ENCODE measurements at places on chromosomes 5 and 9.

DNA sequence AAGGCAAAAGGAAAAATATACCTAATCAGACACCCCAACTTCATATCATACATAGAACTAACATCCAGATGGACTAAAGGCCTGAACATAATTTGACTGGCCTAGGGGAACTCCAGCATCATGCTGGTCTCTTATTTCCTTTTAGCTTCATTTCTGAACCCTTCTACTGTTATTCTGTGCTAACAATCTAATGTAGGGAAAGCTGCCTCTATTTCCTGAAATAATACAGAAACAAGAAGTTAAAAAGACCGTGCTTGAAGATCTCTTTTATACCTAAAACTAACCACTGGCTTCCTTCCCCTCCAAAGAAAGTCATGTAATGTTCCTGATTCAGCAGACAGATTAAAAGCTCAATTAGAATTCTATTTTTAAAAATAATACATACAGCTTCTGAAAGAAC lies 36.7 kb downstream of the LPAR1 start:
- no peak overlapping the region for H3K4me3 ChIP-seq
- H3K27me3 ChIP-seq, result no peaks in the 10 kb centered on the region
- DNase-seq, result no peak
- no peaks in the 10 kb centered on the region for H3K4me1 ChIP-seq
- H3K36me3 ChIP-seq, result no peaks in the 10 kb centered on the region
- no peak overlapping the region for H3K27ac ChIP-seq

DNA sequence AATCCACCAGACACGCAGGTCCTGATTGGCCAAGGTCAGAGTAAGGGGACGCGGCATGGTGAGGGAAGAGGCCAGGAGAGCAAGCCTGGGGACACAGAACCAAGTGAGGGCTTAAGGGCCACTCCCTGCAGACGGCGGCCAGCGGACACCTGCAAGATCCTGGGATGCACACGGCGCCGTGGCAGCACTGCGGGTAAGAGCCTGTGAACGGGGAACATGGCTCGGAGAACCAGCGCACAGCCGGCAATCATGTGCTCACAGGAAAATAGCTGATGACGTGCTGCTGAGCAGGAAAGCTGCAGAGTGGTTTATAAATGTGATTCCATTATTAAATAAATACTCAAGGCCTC lies 27.0 kb upstream of the NSMF start:
- no peaks in the 10 kb centered on the region for H3K27me3 ChIP-seq
- peaks cover 10% of the 10 kb centered on the region for H3K36me3 ChIP-seq
- no peak for DNase-seq
- H3K4me3 ChIP-seq, result no peak overlapping the region
- H3K4me1 ChIP-seq, result no peaks in the 10 kb centered on the region
- H3K27ac ChIP-seq, result no peak overlapping the region

DNA sequence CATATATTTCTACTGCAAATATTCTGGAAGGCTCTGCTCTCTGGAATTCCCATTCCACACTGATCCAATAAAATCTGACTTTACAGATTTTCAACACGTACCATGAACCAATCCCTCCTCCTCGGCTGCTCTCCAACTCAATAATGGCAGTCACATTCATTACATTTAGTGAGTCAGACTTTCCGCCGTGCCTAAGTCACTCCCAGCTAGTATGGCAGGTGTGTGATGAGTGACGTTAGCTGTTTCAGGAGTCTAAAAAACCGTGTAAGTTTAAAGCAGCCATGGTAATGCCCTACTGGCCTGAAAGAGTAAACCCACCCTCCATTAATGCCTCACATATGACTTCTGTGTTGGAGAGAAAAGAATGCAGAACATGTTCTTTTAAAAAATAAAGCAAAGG lies 3.3 kb downstream of the FBN2 start:
- H3K4me3 ChIP-seq, result no peak overlapping the region
- H3K27me3 ChIP-seq, result peaks cover 52% of the 10 kb centered on the region
- peaks cover 26% of the 10 kb centered on the region for H3K4me1 ChIP-seq

GRCh38 chr9:20238921-20239320 lies 383.4 kb downstream of the MLLT3 start:
- H3K4me3 ChIP-seq, result no peak overlapping the region
- H3K27me3 ChIP-seq, result no peaks in the 10 kb centered on the region
- DNase-seq, result no peak
- H3K27ac ChIP-seq, result no peak overlapping the region

DNA sequence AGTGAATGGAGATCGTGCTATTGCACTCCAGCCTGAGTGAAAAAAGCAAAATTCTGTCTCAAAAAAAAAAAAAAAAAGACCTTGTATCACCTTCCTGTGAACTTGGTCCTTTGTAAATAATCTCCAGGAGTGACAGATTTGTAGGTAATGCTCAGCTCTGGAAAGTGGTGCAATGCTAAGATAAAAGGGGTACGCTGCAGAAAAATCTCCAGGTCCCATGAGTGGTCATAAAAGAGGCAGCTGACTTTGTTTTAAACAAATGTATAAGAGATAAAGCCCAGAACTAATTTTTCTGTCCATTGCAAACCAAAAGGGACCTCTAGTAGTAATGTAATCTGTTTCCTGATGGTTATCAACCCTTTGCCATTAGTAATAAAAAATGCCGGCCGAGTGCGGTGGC lies 33.7 kb downstream of the RNF44 start:
- peaks cover 100% of the 10 kb centered on the region for H3K36me3 ChIP-seq
- H3K4me1 ChIP-seq, result no peaks in the 10 kb centered on the region
- H3K4me3 ChIP-seq, result no peak overlapping the region
- H3K27ac ChIP-seq, result no peak overlapping the region
- no peak for DNase-seq
- no peaks in the 10 kb centered on the region for H3K27me3 ChIP-seq

DNA sequence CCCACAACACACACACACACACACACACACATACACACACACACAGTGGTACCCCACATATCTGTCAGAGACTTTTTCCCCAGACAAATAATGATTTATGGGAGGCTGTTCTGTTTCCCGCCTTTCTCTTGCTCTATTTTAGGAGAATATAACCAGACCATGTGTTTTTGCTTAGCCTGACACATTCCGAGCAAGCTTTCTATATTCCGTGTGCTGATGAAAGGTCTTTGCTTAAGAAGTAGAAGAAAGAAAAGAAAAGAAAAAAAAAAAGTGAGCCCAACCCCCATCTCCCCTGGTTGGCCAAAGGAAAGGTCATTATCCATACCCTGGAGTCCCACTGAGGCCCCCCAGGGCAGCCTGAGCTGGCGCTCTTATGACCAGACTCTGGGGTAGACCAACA lies 338.6 kb downstream of the SLIT3 start:
- H3K4me3 ChIP-seq, result no peak overlapping the region
- H3K36me3 ChIP-seq, result no peaks in the 10 kb centered on the region
- peaks cover 6% of the 10 kb centered on the region for H3K4me1 ChIP-seq
- no peak for DNase-seq

DNA sequence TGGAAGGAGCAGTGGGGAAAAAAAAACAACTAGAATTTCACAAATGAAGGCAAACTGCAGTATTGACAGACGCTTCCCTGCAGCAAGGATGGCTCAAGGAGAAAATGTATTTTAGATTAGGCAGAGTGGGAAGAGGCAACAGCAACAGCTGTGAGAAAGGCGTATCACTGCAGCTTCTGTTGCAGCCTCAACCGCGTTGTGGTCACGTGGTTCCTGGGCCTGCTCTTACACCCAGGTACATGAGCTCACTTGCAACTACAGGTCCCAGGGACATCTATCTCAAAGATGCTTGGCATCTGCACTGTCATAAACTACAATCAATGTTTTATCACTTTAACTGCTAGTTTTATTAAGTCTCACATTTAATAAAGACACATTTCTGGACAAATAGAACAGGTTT lies 36.0 kb upstream of the GOLM1 start:
- H3K36me3 ChIP-seq, result no peaks in the 10 kb centered on the region
- DNase-seq, result peak; percentile 44
- H3K27ac ChIP-seq, result no peak overlapping the region
- H3K4me1 ChIP-seq, result no peaks in the 10 kb centered on the region

DNA sequence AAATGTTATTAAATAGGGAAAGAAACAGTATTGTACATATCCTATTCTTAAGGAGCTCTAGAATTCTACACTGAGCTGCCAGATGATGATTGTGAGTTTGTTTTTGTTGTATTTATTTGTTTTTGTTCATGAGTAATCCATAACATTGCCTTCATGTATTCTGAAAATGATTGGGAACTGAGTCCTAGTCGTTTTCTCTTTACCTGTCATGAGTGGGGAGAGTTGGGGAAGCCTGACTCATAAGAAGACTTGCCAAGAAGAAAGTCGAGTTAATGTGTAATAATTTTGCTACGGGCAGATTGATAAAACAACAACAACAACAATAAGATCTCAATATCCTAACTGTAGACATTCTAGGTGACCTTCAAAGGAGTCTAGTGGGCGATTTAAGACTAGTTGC lies 103.8 kb downstream of the ANKRD55 start:
- no peak for DNase-seq
- no peaks in the 10 kb centered on the region for H3K36me3 ChIP-seq
- peaks cover 5% of the 10 kb centered on the region for H3K4me1 ChIP-seq
- H3K4me3 ChIP-seq, result no peak overlapping the region
- H3K27me3 ChIP-seq, result no peaks in the 10 kb centered on the region
- H3K27ac ChIP-seq, result no peak overlapping the region

GRCh38 chr9:113266174-113266573 lies 9.2 kb downstream of the CDC26 start:
- no peaks in the 10 kb centered on the region for H3K27me3 ChIP-seq
- H3K27ac ChIP-seq, result no peak overlapping the region
- peaks cover 24% of the 10 kb centered on the region for H3K36me3 ChIP-seq

DNA sequence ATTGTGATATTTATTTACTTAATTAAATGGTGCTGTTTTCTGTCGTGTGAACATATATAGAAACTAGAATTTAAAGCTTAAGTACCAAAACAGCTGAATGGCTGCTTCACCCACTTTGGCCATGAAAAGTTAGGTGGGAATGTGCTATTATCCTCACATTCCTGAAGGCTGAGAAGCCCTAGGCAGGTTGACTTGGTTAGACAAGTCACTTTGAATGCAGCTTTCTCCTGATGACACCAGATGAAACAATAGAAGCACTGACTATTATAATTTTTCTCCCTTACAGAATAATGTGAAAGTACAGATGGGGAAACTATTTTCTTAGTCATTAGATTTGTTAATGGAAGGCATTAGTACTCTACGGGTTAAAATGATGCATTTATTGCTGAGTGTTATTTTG lies 65.1 kb upstream of the C5orf46 start:
- no peaks in the 10 kb centered on the region for H3K4me1 ChIP-seq
- no peak overlapping the region for H3K4me3 ChIP-seq
- no peak for DNase-seq

DNA sequence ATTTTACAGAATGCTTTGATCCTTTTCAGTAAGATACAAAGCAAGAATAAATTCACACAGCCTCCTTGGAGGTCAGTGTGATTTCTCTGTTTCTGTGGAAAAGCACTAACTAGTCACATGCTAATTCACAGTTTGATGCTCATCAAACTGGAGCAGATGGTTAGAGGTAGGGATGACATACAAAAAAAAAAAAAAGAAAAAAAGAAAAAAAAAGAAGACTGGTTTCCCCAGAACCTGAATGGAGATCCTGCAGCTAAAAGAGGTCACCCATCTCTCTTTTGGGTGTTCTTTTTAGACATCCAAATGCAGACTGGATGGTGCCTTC lies 123.7 kb upstream of the ANKRD55 start:
- no peak overlapping the region for H3K27ac ChIP-seq
- H3K4me1 ChIP-seq, result peaks cover 3% of the 10 kb centered on the region
- H3K36me3 ChIP-seq, result no peaks in the 10 kb centered on the region

DNA sequence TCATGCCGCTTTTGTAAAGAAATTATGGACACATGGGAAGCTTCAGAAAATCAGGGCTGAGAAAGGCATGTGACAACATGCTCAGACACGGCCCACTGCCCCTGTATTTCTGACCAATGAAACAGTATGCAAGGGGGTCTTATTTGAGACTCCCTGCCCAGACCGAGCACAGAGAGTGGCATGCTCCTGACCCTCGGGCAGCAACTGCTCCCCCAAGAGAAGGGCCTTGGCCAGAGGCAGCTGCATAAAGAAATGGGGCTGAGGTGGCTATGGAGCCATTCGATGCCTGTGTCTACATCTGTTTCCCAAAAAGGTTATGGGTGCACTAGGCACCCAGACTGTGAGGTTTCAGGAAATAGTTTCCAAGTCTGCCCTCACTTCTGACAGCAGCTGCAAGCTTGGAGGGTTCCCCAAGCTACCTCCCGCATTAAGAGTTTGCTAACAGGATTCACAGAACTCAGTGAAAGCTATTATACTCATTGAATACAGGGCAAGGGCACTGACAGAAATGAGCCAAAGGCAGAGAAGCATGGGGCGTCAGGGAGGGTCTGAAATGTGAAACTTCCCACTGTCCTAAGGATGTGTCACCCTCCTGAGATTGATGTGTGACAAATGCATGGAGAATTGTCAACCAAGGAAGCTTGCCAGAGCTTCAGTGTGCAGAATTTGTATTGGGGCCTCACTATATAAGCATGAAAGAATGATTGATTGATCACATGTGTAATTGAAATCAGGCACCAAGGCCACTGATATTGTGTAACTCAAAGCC lies 94.3 kb downstream of the DAP start:
- no peak overlapping the region for H3K4me3 ChIP-seq
- no peak for DNase-seq
- H3K27ac ChIP-seq, result no peak overlapping the region
- H3K36me3 ChIP-seq, result no peaks in the 10 kb centered on the region
- H3K27me3 ChIP-seq, result no peaks in the 10 kb centered on the region

DNA sequence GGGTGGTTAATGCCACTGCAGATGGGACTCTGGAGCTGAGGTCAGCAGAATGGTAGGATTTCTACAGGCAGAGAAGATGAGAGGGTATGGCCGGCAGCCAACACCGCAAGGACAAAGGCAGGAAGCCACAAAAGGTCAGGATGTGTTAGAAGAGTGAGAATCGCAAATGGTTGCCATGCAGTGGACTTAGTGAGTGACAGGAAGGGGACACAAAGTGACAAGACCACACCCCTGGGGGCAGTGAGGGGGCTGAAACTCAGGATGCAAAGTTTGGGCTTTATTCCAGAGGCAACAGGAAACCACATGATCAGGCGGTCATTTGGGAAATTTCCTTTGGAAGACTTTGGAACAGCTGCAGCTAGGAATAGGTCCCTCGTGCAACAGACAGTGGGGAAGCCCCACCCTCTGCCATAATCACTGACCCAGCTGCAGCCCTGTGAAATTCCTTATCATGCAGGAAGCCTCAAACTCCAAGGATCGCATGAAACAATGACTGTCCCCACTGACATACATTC lies 14.2 kb upstream of the CCDC180 start:
- H3K36me3 ChIP-seq, result peaks cover 75% of the 10 kb centered on the region
- H3K27ac ChIP-seq, result no peak overlapping the region
- H3K4me3 ChIP-seq, result no peak overlapping the region
- H3K4me1 ChIP-seq, result no peaks in the 10 kb centered on the region
- DNase-seq, result no peak
- H3K27me3 ChIP-seq, result no peaks in the 10 kb centered on the region

GRCh38 chr5:95900383-95900958 lies 61.2 kb downstream of the ELL2 start:
- DNase-seq, result peak; percentile 78
- H3K4me1 ChIP-seq, result peaks cover 11% of the 10 kb centered on the region
- no peak overlapping the region for H3K4me3 ChIP-seq
- no peak overlapping the region for H3K27ac ChIP-seq

- H3K4me1 ChIP-seq, result no peaks in the 10 kb centered on the region
- H3K4me3 ChIP-seq, result no peak overlapping the region
- DNase-seq, result no peak
- peaks cover 10% of the 10 kb centered on the region for H3K36me3 ChIP-seq
Observed at GRCh38 chr5:149235841-149236240, 35.8 kb upstream of the AFAP1L1 start.

- no peak overlapping the region for H3K27ac ChIP-seq
- no peaks in the 10 kb centered on the region for H3K36me3 ChIP-seq
- H3K4me1 ChIP-seq, result no peaks in the 10 kb centered on the region
- no peak overlapping the region for H3K4me3 ChIP-seq
- no peak for DNase-seq
Observed at GRCh38 chr5:59988396-59988795, 94.9 kb upstream of the PDE4D start.

All from stomach (tissue), 19 donors.